ENCODE measurements at places on chromosomes 16 and 17.

- H3K4me3 ChIP-seq = no peak overlapping the region
- H3K27ac ChIP-seq = peak overlapping the region; percentile 47
- H3K4me1 ChIP-seq = no peaks in the 10 kb centered on the region
- peak; percentile 41 for DNase-seq
Measured at GRCh38 chr17:75693500-75694481, 26.7 kb downstream of the SAP30BP start.

GRCh38 chr16:73027685-73028111 lies 20.2 kb downstream of the ZFHX3 start:
- H3K4me3 ChIP-seq = no peak overlapping the region
- no peaks in the 10 kb centered on the region for H3K36me3 ChIP-seq
- H3K27me3 ChIP-seq = no peaks in the 10 kb centered on the region

GRCh38 chr16:25052151-25052511 lies 37.0 kb upstream of the ARHGAP17 start:
- H3K4me3 ChIP-seq = no peak overlapping the region
- no peaks in the 10 kb centered on the region for H3K36me3 ChIP-seq
- peak overlapping the region; percentile 63 for H3K27ac ChIP-seq
- no peaks in the 10 kb centered on the region for H3K4me1 ChIP-seq
- DNase-seq = no peak
- no peaks in the 10 kb centered on the region for H3K27me3 ChIP-seq

DNA sequence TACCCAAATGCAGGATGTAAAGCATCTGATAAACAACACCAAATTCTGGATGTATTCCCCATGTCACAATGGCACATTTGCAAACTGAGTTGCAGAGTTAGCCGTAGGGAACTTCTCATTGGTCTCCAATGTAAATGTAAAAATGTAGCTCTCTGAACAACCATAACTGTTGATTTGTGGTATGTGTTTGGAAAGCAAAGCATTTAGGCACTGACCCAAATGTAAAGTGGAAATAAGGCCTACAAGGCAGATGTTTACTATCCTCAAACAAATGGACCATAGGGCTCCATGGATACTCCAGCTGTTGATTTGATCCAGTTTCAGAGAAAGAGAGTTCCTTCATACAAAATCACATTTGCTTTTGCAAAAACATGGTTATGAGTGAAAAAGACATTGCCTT lies 223.0 kb upstream of the ELAC2 start:
- DNase-seq = no peak
- H3K36me3 ChIP-seq = no peaks in the 10 kb centered on the region
- no peak overlapping the region for H3K4me3 ChIP-seq

DNA sequence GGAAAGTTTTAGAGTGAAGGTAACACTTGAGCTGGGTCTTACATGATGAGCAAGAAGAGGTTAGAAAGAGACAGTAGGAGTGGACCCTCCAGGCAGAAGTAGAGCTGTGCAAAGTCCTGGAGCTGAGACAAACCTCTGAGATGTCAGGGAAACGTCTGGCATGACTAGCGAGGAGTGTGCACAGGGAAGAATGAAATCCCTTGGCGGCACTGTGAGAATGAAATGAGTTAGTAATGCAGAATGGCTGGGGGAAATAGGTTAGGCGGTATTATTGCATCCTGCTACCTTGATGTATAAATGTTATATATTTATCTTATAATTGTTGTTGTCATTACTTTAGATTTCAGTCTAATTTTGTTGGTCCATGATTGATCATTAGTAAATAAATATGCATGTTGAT lies 457.9 kb upstream of the CCL2 start:
- no peaks in the 10 kb centered on the region for H3K36me3 ChIP-seq
- no peaks in the 10 kb centered on the region for H3K27me3 ChIP-seq
- DNase-seq = no peak
- no peak overlapping the region for H3K27ac ChIP-seq
- H3K4me3 ChIP-seq = no peak overlapping the region
- H3K4me1 ChIP-seq = no peaks in the 10 kb centered on the region

Data from uterus (tissue), 4 donors.